ENCODE measurements at places on chromosomes 5 and 9. TPM values are rescaled to one million over a fixed set of nuclear protein-coding genes. Genes with fewer than 3 reads are reported as not detected.

NME5 gene
- not detected for total RNA-seq

SPINK1 gene
- total RNA-seq = 0.73 TPM

CCDC183 gene
- total RNA-seq = 0.74 TPM

CYLC2 gene
- total RNA-seq = not detected

PCDHB6 gene
- 0.78 TPM for total RNA-seq

CNTNAP3 gene
- 12.7 TPM for total RNA-seq

NR5A1 gene
- not detected for total RNA-seq

IL4 gene
- not detected for total RNA-seq

CCDC180 gene
- total RNA-seq = 0.38 TPM

IRGM gene
- not detected for total RNA-seq

ANKRD18B gene
- total RNA-seq = 4.2 TPM

SPATA9 gene
- not detected for total RNA-seq

LRRC14B gene
- not detected for total RNA-seq

TBC1D2 gene
- 12.4 TPM for total RNA-seq

PCDHGA8 gene
- 0.02 TPM for total RNA-seq

ZFP2 gene
- total RNA-seq = not detected

INSL4 gene
- 16.3 TPM for total RNA-seq

F2RL1 gene
- 272 TPM for total RNA-seq

PDGFRB gene
- total RNA-seq = 0.13 TPM

SLCO4C1 gene
- 0.04 TPM for total RNA-seq

LPAR1 gene
- 21.3 TPM for total RNA-seq

SPATA31C1 gene
- total RNA-seq = not detected

GADD45G gene
- not detected for total RNA-seq

GARIN3 gene
- total RNA-seq = not detected

TTC39B gene
- total RNA-seq = 1.2 TPM

SLC34A3 gene
- total RNA-seq = not detected

SLC6A19 gene
- total RNA-seq = 0.07 TPM

MFAP3 gene
- total RNA-seq = 26.3 TPM

UNC13B gene
- 10.2 TPM for total RNA-seq

PRLR gene
- total RNA-seq = 0.39 TPM

SPATA6L gene
- 1.8 TPM for total RNA-seq

ANKRD33B gene
- total RNA-seq = 12.8 TPM

KIAA0825 gene
- 0.55 TPM for total RNA-seq

PAEP gene
- total RNA-seq = not detected

HOMER1 gene
- total RNA-seq = 6.7 TPM

FOXD4L5 gene
- 0.11 TPM for total RNA-seq

PDE6A gene
- total RNA-seq = 0.25 TPM

SVEP1 gene
- 2.1 TPM for total RNA-seq

KCNMB1 gene
- not detected for total RNA-seq

UBTD2 gene
- 14.1 TPM for total RNA-seq

FYB1 gene
- total RNA-seq = 9.7 TPM

GRM6 gene
- not detected for total RNA-seq

OR1J2 gene
- total RNA-seq = not detected

All from A549 treated with ZK216348 at 1 μM for 4 hours (cell line).